Psoas muscle (tissue), 8 donors: ENCODE measurements at places on chromosomes 7 and 10. TPM values are rescaled to one million over a fixed set of nuclear protein-coding genes. Genes with fewer than 3 reads are reported as not detected.

The FAM25C gene
- total RNA-seq: not detected

The FAM237B gene
- not detected for total RNA-seq

- DNase-seq: no peak
- no peaks in the 10 kb centered on the region for H3K36me3 ChIP-seq
- H3K4me1 ChIP-seq: no peaks in the 10 kb centered on the region
- H3K4me3 ChIP-seq: no peak overlapping the region
- no peaks in the 10 kb centered on the region for H3K27me3 ChIP-seq
- no peak overlapping the region for H3K27ac ChIP-seq
Measured at GRCh38 chr10:78528749-78529204, 495.1 kb downstream of the RPS24 start.

GRCh38 chr7:130814778-130815335 is 80.8 kb upstream of the KLF14 start:
- no peaks in the 10 kb centered on the region for H3K36me3 ChIP-seq
- no peaks in the 10 kb centered on the region for H3K4me1 ChIP-seq
- no peak overlapping the region for H3K27ac ChIP-seq
- DNase-seq: no peak
- H3K4me3 ChIP-seq: no peak overlapping the region

- no peaks in the 10 kb centered on the region for H3K36me3 ChIP-seq
- no peak overlapping the region for H3K4me3 ChIP-seq
Measured at GRCh38 chr7:155358948-155359712, 61.5 kb downstream of the INSIG1 start.

- H3K4me1 ChIP-seq: peaks cover 52% of the 10 kb centered on the region
- H3K4me3 ChIP-seq: peak overlapping the region; percentile 95
- no peaks in the 10 kb centered on the region for H3K36me3 ChIP-seq
Measured at GRCh38 chr10:3780771-3781467, 4.1 kb downstream of the KLF6 start.

GRCh38 chr10:111593578-111593977 is 516.7 kb downstream of the ADRA2A start:
- no peak overlapping the region for H3K27ac ChIP-seq
- no peaks in the 10 kb centered on the region for H3K36me3 ChIP-seq
- H3K4me1 ChIP-seq: no peaks in the 10 kb centered on the region
- no peaks in the 10 kb centered on the region for H3K27me3 ChIP-seq
- DNase-seq: no peak

- H3K27me3 ChIP-seq: no peaks in the 10 kb centered on the region
- no peak for DNase-seq
- H3K36me3 ChIP-seq: no peaks in the 10 kb centered on the region
Measured at GRCh38 chr10:15344876-15345285, 26.2 kb downstream of the FAM171A1 start.

GRCh38 chr10:54434782-54435181 is 366.2 kb downstream of the PCDH15 start:
- H3K4me3 ChIP-seq: no peak overlapping the region
- no peak for DNase-seq
- no peaks in the 10 kb centered on the region for H3K36me3 ChIP-seq
- no peaks in the 10 kb centered on the region for H3K4me1 ChIP-seq
- no peaks in the 10 kb centered on the region for H3K27me3 ChIP-seq

DNA sequence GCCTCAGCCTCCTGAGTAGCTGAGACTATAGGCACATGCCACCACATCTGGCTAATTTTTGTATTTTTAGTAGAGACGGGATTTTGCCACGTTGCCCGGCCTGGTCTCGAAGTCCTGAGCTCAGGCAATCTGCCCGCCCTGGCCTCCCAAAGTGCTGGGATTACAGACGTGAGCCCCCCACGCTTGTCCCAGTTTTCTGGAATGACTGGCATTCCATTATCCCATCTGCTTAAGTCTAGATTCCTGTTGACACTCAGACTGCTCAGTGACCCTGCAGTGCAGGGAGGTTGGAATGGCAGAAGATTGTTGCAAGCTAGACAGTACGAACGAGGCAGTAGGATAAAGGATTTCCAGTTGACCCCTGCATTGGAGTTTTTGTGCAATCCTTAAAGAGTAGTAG is 135.1 kb upstream of the NPS start:
- DNase-seq: no peak
- H3K27ac ChIP-seq: no peak overlapping the region
- H3K36me3 ChIP-seq: no peaks in the 10 kb centered on the region
- no peaks in the 10 kb centered on the region for H3K27me3 ChIP-seq
- no peak overlapping the region for H3K4me3 ChIP-seq

- no peak for DNase-seq
- no peaks in the 10 kb centered on the region for H3K4me1 ChIP-seq
- H3K36me3 ChIP-seq: no peaks in the 10 kb centered on the region
- H3K27ac ChIP-seq: no peak overlapping the region
- no peak overlapping the region for H3K4me3 ChIP-seq
Measured at GRCh38 chr7:159253657-159254056, 109.0 kb upstream of the VIPR2 start.

The RINT1 gene
- total RNA-seq: 20.4 TPM

The PPP1R3C gene
- 359 TPM for total RNA-seq

DNA sequence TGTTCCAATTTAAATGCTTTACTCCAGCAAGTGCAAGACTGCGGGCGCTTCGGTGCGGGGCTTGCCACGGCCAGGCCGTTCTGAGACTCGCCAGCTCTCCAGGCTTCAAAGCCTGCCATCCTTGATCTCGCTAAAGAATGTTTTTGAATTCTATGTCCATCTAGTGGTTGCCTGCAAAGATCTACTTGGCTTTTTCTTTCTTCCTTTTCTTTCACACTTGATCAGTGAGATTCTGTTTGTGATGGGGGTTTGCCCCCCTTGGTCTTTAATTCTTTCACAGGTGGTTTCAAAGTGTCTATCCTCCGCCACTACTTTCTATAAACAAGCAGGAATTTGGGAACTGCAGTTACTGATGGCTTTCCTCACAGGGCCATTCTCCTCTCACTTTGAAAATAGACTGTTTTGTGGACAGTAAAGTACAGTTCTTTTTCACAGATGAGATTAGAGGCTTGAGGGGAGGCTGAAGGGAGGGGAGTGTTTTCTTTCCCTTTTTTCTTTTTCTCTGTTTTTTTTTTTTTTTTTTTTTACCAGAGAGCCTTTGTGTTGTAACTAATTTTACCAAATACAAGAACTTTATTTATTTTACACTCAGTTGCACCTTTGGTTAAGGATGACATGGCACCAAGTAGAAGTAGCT is 15.2 kb upstream of the FBXW4 start:
- H3K36me3 ChIP-seq: no peaks in the 10 kb centered on the region
- no peak overlapping the region for H3K4me3 ChIP-seq
- no peak for DNase-seq
- no peaks in the 10 kb centered on the region for H3K4me1 ChIP-seq
- no peaks in the 10 kb centered on the region for H3K27me3 ChIP-seq

GRCh38 chr7:6507906-6508305 is 43.4 kb downstream of the GRID2IP start:
- peaks cover 9% of the 10 kb centered on the region for H3K4me1 ChIP-seq
- no peaks in the 10 kb centered on the region for H3K36me3 ChIP-seq
- H3K4me3 ChIP-seq: no peak overlapping the region
- no peaks in the 10 kb centered on the region for H3K27me3 ChIP-seq
- DNase-seq: no peak

DNA sequence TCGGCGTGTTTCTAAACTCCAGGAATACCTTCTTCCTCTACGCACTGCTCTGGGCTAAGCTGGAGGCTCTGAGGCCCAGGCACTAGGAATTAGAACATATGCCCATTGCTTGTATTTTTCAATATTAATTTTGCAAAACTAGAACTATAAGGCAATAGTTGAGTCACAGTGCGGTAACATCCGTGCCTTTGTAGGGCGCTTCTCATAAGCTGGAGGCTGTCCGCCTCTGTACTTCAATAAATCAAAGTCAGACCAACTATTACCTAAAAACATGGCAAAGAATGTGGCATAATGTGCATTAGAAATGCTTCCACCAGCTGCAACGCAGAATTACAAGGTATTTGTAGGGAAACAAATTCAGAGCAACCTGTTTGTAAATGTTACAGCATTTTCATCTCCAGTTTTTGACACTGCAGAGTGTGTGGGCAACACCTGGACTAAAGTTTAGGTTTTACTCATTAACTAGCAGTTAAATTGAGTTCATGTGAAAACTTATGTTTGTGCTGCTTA is 440 bp upstream of the MINDY3 start:
- no peaks in the 10 kb centered on the region for H3K36me3 ChIP-seq
- H3K4me3 ChIP-seq: peak overlapping the region; percentile 80
- H3K27me3 ChIP-seq: peaks cover 27% of the 10 kb centered on the region
- no peak for DNase-seq

DNA sequence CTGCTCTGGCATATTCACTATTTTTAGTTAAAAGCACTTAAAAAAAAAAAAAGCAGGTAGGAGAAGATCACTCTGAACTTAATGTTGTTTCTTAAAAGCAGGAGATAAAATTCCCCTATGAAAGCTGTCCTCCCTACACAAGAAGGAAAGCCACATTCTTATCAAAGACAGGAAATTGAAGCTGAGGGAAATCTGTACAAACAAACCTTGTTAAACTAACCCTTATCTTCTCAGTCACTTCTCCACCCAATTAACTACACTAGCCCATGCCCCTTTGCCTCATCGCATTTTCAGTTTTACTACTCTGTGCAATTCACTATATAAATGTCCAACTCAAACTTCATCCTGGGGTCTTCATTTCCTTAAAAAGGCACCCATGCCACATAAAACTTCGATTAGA is 2.7 kb upstream of the CDCA7L start:
- no peaks in the 10 kb centered on the region for H3K36me3 ChIP-seq
- H3K27me3 ChIP-seq: no peaks in the 10 kb centered on the region
- peaks cover 1% of the 10 kb centered on the region for H3K4me1 ChIP-seq
- DNase-seq: no peak
- no peak overlapping the region for H3K27ac ChIP-seq

The NEUROG3 gene
- not detected for total RNA-seq

The SPDYE8 gene
- total RNA-seq: not detected

GRCh38 chr7:4790078-4790465 is 14.6 kb downstream of the AP5Z1 start:
- peaks cover 6% of the 10 kb centered on the region for H3K4me1 ChIP-seq
- no peaks in the 10 kb centered on the region for H3K27me3 ChIP-seq
- DNase-seq: peak; percentile 39
- no peak overlapping the region for H3K4me3 ChIP-seq
- peaks cover 66% of the 10 kb centered on the region for H3K36me3 ChIP-seq

DNA sequence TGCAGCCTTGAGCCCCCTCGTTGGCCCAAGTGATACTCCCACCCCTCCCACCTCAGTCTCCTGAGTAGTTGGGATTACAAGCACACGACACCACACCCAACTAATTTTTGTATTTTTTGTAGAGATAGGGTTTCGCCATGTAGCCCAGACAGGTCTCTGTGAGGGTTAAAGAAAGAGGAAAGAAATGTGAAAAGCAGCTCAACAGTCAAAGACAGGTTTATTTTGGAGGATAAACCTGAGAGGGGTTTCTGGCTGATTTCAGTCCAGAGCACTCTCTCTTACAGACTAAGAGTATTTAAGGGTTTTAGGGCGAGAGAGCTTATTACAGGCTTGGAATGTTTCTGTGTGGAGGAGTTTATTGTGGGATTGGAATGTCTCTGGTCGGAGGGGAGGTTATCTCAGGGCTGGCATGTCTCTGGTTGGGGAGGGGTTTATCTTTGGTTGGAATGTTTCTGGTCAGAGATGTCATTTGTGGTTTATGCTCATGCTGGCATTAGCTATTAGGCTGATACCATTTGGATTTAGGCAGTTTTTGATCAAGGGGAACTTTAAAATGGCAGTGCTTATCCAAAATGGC is 26.1 kb upstream of the SNX10 start:
- H3K4me3 ChIP-seq: no peak overlapping the region
- no peak overlapping the region for H3K27ac ChIP-seq
- no peaks in the 10 kb centered on the region for H3K27me3 ChIP-seq
- H3K36me3 ChIP-seq: no peaks in the 10 kb centered on the region
- H3K4me1 ChIP-seq: no peaks in the 10 kb centered on the region
- no peak for DNase-seq

GRCh38 chr7:67731704-67732103 is 735.1 kb downstream of the TYW1 start:
- H3K4me1 ChIP-seq: no peaks in the 10 kb centered on the region
- no peaks in the 10 kb centered on the region for H3K36me3 ChIP-seq
- no peak for DNase-seq
- no peak overlapping the region for H3K27ac ChIP-seq

GRCh38 chr7:91135703-91136430 is 128.4 kb upstream of the FZD1 start:
- H3K27me3 ChIP-seq: no peaks in the 10 kb centered on the region
- no peak overlapping the region for H3K27ac ChIP-seq
- no peak for DNase-seq
- H3K36me3 ChIP-seq: no peaks in the 10 kb centered on the region
- no peaks in the 10 kb centered on the region for H3K4me1 ChIP-seq
- H3K4me3 ChIP-seq: no peak overlapping the region

GRCh38 chr10:123492016-123492415 is 174.1 kb upstream of the GPR26 start:
- H3K36me3 ChIP-seq: no peaks in the 10 kb centered on the region
- peaks cover 18% of the 10 kb centered on the region for H3K27me3 ChIP-seq
- H3K4me3 ChIP-seq: no peak overlapping the region
- no peaks in the 10 kb centered on the region for H3K4me1 ChIP-seq

DNA sequence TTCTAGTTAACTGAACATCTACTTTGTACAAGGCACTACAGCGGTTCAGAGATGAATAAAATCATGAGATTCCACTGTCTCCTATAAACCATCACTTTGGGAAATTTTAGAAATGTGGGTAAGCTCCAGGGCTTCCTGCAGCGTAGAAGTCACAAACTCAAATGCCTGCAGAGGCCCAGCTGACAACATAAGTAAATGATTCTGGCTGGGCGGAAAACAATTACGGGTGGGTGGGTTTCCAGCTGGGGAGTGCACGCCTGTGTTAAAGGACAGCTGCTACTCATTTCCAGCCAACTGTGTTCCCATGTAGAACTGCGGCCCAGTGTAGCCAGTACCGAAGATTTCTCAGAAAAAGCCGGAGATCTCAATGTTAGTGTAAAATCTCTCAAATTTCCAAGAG is 69.5 kb upstream of the ATRNL1 start:
- no peaks in the 10 kb centered on the region for H3K4me1 ChIP-seq
- H3K4me3 ChIP-seq: no peak overlapping the region
- H3K36me3 ChIP-seq: no peaks in the 10 kb centered on the region
- H3K27me3 ChIP-seq: no peaks in the 10 kb centered on the region
- no peak overlapping the region for H3K27ac ChIP-seq

DNA sequence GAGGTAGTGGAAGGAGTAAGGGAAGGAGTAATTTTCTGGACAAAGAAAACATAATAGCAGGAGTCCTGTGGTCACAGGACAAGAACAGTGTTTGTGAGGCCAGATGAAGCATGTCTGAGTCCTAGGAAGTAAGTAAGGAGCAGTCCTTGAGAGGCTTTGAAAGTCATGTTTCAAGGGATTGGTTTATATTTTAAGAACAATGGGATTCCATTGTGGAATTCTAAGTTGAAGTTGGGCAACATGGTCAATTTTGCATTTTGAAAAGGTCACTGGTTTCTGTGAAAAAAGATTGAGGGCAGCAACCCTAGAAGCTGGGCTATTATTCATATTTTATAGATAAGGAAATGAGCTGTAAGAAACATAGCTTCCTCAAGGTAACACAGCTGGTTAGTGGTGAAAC is 10.8 kb upstream of the SLC25A28 start:
- H3K27ac ChIP-seq: no peak overlapping the region
- no peaks in the 10 kb centered on the region for H3K4me1 ChIP-seq
- H3K27me3 ChIP-seq: no peaks in the 10 kb centered on the region
- no peaks in the 10 kb centered on the region for H3K36me3 ChIP-seq
- H3K4me3 ChIP-seq: no peak overlapping the region
